ENCODE measurements at places on chromosomes 12 and 14.

DNA sequence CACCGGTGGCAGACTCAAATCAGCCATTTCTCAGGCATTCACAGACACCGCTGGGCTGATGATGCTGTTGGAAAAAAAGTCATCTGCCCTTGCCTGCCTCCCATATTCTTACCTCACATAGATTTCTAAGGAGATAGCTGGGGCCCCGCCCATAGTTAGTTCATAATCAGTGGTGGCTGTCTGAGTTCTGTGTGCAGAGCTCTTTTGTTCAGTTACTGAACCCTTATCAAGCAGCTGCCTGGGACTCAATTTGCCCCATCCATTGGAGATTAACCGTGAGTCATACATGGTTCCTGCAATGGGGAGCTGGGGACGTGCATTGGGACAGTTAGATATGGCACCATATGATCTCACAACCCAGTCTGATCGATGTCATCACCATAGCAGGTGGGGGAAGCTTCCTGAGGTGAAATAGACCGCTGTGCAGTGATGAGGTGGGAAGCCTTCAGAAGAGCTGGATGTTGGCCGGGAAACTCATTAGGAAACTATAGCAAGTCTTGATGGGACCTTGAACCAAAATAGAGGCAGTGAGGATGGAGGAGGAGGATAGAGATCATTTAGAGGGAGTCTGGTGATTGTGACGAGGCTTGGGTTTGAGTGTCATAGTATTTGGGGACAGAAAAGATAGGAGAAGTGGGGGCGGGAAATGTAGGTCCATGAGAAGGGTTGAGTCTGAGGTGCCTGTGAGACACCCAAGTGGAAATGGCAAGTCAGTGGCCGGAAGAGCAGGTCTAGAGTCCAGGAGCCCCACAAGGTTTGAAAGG is 147.8 kb downstream of the GCH1 start:
- DNase-seq, result no peak

DNA sequence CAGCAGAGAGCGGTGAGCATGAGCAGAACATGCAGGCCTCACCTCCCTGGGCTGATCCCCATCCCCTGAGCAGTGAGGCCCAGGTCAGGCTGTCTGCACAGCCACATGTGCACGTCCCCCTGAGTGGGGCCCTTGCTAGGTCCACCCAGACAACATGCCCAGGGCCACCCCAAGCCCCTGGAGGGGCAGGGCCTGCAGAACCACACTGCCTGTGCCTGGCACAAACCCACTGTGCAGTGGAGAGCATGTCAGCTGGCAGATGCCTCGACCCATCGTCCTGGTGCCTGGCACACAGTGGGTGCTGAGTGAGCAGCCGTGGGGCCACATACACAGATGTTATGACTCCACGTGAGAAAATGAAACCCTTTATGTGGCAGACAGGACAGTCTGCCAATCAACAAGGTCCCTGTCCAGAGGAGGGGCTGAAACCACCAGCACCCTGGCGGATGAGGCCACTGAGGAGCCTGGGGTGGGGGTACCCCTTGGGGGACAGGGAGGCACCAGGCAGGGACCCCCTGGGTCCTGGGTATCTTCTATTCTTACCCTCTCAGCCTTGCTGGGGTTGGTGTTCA is 8.3 kb downstream of the ANHX start:
- no peak for DNase-seq

DNA sequence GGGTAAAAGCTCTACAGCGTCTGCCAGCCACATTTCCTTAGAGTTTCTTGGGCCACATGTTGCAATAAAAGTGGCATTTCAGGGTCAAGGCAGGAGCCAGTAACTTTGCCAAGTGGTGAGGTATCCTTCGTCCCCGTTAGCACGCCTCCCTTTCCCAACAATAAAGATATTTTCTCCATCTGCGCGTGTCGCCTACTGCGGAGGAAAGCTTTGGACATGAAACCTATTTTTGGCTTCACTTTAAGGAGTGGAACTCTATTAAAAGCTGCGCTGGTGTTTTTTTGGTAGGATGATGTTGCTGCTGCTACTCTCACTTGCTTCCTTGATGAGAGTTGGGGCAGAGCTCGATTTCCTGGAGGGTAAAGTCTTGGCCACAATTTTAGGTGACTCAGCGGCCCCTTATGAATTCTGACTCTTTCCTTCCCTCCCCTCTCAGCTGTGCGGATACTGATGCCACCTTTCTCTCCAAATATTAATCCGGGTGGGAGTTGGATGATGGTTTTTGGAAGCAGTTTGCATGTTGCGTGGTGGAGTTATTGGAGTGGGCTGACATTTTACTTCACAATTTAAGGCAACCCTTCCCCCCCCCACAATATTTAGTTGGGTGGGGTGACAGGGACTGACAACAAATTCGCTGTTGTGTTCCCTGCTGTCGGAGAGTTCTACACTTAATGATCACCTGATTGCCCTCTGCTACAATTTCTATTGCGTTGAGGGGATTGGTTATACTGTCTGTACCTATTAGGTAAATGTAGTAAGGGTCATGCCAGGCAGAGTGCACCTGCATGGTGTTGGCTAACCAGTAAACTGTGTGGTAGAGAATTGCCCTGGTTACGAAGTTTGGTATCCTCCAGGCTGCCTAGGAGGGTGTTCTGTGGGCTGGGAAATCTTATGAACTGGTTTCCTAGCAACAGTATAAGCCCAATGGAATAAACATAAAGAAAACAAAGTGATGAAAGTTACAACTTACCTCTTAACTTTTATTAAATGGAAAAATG is 1.1 kb downstream of the CCDC91 start:
- no peak for DNase-seq

DNA sequence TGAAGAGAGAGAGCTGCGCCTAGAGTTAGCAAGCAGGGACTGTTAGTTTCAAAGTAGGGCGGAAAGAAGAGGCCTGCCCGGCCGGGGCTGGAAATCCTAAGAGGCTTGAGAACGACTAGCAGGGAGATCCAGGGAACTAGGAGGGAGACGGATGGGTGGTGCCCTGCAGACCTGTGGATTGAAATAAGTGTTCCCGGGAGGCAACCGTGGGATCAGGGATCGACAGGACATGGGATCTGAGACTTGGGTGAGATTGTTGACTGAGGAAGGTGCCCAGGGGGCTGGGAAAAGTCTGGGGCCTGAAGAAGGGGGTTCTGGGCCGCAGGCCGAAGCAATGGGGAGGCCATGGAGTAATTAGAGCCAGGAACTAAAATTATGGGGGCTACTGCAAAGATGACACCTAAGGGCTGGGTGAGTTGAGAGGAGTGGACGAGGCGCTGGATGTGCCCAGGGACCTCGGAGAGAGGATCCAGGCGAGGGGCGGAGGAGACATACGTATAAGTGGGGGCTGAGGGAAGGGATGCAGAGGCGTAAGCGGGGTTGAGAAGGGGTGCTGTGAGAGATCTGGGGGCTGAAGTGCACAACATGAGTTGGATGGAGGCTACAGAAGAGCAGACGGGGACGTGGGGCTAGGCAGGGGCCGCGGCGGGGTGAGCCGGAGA is 635 bp downstream of the LTA4H start:
- peak; percentile 46 for DNase-seq

DNA sequence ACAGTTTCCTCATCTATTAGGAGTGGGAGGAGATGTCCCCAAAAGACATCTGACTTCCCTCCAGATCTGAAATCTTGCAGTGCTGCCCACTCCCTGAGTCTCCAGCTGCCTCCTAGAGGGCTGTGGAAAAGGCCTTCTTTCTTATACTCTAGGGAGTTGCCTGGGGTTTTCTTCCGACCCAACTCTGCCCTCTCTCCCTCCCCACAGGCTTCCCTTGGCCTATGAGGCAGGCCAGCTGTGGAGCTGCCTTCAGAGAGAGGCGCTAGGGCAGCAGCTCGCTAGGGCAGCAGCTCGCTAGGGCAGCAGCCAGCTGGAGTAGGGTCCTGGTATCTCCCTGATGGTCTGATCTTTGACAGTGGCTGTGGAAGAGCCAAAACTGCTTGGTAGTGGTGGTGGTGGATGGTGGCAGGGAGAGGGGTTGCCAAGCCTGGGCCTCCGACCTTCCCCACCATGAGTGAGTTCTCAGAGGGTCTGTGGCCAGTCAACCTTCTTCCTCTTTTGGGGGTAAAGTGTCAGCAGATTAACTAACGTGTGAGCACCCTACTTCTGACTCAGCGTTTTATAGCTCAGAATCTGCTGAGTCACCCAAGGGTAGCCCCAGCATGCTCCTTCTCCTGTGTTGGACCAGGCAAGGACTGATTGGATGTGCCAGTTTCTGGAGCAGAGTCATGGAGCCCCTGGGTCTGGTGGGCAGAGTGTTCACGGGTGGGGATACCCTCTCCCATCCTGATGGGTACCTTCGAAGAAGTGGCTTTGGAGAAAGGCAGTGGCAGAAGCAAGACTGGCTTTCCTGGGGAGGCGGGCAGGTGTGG is 2.3 kb downstream of the SLC48A1 start:
- DNase-seq, result no peak

DNA sequence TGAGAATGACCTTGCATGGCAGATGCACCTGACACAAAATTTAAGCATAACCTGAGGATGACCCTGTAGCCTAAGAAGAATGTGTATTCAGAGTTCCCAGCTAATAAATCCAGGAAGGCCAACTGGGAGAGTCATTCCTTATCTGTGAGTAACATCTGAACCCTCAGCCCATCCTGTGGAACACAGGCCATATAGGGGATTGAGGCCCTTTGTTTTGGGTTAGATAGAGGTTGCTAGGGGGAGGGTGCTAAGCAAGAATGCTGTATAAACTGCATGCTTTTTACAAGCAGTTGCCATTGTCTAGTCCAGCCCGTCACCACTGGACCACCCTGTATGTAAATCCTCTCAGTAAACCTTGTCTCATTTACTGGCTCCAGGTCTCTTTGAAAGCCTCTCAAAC is 77.0 kb downstream of the BICD1 start:
- no peak for DNase-seq

- DNase-seq, result no peak
Observed at GRCh38 chr14:105666420-105666819, 140.0 kb downstream of the TMEM121 start.

GRCh38 chr12:45214071-45214470 is 1.8 kb upstream of the ANO6 start:
- DNase-seq, result no peak

GRCh38 chr12:48972213-48972951 is 847 bp upstream of the WNT10B start:
- no peak for DNase-seq

DNA sequence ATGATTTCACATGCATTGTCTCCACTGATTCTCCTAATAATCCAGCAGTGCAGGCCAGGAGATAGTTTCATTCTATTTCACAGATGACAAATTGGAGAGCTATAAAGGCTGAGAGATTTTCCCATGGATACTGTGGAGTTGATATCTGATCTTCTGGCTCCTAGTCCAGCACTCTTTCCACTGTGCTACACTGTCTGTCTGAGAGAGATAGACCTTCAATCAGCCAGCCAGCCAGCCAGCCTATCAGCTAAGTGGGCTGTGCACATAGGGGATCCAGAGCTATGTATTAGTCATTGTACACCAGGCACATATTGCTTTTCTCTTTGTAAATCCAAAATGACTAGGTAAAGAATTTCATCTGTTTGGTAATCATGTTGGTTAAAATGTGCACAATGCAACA is 91.8 kb upstream of the ATP2B1 start:
- no peak for DNase-seq

DNA sequence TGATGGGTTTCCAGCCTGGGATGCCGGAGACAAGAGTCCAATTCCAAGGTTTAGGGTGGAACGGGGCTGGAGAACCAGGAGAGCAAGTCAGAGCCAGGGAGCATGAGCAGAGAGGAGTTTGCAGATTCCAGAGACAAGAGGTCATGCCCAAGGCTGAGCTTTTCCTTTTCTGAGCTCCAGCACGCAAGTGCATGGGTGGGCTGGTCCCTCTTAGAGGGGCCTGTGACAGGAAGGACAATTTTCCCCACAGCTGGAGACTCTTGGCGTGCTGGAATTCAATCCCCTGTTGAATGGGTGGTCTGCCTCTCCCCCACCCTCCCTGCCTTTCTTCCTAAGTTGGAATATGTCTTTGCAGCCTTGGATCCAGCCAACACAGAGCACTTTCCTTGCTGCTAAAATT is 431.9 kb downstream of the BCL11B start:
- no peak for DNase-seq

GRCh38 chr12:104942075-104942474 is 16.0 kb downstream of the SLC41A2 start:
- DNase-seq, result no peak

- peak; percentile 73 for DNase-seq
Observed at GRCh38 chr14:41607966-41608663, 1.4 kb downstream of the LRFN5 start.

DNA sequence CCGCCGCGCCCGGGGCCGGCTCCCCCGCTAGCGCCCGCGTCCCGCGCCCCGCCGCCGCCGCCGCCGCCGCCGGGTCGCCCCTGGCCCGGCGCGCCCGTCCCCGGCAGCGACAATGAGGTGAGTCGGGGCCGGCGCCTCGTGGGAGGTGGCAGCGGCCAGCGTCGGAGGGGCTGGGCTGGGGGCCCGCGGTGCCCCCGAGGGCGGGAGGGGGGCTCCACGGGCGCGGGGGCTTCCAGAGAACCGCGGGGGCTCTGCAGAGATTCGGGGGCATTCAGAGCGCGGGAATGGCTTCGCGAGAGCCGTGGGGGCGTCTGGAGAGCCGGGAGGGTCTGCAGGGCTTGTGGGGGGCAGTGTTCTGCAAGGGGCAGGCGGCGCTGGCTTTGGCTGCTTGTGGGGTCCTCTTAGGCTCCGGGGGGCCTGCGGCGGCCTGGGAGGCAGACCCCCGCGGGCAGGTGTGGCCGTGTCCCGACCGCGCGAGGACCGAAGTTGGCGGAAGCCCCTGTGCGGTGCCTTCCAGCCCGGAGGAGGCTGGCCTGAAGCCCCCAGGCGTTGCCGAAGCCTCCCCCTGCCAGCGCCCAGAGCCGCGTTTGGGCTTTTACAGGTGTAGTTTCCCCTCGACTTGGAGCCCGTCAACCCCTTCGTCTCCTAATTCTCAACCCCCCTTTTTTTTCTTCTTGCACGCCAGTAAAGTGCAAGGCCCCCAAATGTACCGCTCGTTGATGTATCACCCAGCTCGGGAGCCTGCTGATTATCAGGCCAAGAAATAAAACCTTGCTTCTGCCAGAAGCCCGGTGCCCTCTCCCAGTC is 93.1 kb upstream of the EVL start:
- DNase-seq, result peak; percentile 11

- no peak for DNase-seq
Observed at GRCh38 chr14:73884438-73885190, 2.0 kb upstream of the ZNF410 start.

- no peak for DNase-seq
Observed at GRCh38 chr12:90122681-90123080, 414.0 kb upstream of the ATP2B1 start.

GRCh38 chr12:6956021-6956727 is 5.0 kb downstream of the PTPN6 start:
- DNase-seq, result no peak

All from NCI-H345 (cell line).